Stimulated activated CD8-positive, alpha-beta memory T cell treated with anti-CD3 and anti-CD28 coated beads, Interleukin-4, amount 100 ng/mL, for 1 hour (primary cell): ENCODE measurements at places on chromosomes 6 and 20.

GRCh38 chr6:27684264-27685211 is 211.6 kb upstream of the ZNF184 start:
- DNase-seq: no peak

DNA sequence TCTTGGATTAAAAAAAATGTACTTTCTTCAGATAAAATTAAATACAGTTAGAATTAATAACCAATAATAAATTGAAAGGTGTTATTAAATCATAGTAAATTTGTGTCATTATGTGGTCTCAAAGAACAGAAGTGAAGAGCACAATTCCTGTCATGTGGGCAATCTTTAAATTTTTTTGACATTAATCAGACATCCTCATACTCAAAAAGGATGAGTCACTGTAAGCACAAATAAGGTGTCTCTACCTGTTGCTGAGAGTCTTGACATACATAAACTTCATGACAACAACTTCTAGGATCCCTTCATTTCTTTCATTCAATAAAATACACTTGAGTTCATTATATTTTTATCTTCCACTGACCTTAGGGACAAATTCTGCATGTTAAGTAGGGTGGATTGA is 76.1 kb downstream of the SLC22A3 start:
- no peak for DNase-seq

DNA sequence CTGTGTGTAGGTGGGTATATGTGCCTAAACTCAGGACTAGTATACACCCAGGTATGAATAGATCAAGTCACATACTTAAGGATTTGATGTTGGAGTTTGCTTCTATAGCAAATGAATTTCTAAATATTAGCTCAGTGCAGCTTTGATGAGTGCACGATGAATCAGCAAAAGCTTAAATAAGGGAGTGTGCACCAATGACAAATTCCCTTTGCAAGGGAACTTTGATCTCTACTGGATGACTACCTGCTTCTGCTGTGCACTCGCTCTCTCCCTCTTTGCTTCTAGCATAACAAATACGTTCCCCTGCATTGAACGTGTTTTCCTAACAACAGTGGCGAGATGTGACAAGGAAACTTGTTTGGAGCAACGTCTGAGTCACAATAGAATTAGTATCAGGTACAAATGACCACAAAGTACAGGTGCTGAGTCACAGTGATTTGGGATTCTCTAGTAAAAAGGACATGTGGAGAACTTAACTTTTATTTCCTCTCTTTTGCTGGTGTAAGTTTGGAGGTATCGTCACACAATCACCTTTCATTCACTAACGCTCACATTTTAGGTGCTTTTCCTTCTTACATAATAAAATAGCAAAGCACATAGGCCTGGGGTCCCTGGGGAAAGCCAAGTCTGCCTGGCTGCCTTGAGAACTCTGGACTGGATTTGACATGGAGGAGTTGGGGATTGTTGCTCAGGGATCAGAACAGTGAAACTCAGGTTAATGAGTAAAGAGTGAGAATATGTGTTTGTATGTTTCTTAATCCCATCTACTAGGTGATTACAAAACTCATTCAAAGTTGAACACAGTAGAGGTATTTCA is 49.7 kb downstream of the KLHL31 start:
- DNase-seq: no peak

DNA sequence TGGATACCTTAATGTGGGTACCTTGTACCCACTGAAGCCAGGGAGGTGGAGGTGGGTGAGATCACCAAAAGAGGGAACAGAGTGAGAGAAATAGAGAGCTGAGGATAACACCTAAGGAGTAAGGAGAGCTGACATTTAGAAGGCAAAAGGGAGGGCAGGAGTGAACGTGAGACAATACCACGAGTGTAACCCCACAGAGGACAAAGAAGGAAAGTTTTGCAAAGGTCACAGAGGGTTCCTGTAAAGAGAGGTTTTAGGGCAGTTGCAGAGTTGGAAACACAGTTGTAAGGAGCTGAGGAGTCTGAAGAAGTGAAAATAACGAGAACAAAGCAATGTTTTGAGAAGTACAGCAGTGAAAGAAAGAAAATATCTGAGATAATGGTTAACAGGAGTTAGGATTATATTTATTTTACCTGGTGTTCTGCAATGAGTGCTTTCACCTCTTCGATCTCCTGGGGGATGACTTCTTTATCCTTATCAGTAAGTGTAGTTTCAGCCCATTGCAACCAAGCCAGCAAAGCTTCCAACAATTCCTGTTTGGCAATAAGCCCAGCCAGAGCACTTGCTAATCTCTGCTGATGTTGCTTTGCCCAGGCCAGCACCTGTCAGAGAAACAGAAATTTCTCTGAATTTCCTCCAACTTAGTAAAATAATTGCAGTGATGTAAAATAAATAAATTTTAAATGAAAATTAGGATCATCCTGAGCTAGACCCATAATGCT is 166.8 kb downstream of the DST start:
- DNase-seq: no peak

DNA sequence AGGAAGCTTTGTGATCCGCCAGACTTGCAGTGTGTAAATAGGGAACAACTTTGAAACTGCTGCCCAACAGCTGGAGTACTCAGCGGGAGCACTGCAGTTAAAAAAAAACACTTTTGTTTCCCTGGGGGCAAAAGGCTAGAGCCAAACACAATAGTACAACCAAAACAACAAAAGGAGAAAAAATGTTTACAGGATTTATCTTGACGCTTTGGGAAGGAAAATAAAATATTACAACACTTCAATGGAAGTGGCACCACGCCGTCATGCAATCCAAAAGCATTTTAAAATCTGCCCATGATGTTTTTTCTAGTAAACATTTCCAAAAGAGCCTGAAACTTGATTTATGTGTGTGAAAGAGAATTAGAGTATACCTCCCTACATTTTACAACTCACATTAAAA is 26.0 kb downstream of the PTPRK start:
- DNase-seq: no peak

DNA sequence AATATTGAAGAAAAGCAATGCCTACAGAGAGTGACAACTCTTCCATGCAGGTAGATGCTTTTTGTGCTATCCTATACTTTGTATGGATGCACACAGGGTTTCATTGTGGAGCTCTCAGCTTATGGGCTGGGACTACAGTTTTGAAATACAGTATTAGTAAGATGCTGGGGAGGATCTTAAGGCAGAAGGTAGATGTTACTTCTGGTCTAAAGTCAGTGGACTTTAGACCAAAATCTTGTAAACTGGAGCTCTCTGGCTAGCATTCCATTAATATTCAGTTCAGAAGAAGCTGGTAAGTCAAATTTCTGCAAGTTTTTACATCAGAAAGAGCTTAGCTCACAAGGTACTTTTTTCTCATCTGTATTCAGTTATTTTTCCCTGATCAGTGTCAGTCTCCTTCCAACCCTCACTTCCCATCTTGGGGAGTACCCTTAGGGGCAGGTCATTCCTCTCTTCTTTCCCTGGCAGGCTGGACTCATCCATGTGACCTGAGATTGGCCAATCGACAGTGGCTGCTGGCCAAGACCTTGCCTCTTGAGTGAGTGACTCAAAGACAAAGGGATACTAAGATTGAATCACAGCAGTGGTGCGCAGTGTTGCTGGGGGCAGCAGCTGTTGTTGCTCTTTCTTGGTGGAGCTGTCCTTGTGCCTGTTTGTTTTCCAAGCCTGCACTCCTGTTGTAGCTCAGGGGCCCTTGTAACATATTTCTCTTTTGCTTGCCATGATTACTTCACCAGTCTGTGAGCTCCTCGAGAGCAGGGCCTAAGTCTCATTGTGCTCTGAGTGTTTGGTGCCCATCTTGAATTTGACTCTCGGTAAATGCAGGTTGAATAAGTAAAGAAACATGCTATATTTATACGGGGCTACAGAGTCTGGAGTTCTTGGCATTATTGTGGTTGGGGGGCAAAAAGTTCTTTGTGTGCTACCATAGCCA is 2.8 kb upstream of the PHF20 start:
- no peak for DNase-seq

DNA sequence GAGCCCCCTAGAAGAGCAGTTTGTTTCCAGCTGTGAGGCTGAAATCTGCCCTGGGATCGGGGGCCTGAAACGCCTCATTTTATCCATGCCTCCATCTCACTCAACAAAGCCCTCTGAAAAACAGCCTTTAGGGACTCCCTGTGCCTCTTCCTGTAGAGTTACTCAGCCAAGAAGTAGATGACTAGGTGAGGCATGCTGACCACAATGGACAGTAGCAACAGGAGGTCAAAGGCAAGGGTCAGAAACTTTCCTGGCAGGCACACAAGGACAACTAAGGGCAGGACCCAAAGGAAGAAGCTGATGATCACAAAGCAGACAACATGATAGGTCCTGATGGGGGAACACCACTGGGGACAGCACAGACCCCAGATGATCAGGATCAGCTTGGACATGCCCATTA is 12.8 kb downstream of the MAS1L start:
- DNase-seq: no peak

DNA sequence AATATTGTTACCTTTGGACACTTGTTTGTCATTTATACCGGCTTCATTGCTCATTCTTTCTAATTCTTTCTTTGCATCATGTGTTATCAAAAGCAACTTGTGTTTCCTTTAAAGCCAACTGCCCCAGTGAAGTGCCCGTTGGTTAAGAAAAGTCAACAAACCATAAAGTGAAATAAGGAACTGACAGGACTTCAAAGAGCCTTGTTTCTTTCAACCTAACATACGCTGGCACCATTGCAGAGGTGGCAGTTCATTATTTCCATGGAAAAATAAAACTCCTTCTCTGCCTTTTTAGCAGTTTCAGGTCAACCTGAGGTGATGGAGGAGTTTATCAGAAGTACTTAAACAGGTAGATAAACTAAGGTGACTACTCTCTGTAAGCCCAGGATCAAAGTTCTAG is 28.8 kb downstream of the FERMT1 start:
- no peak for DNase-seq

GRCh38 chr6:3230900-3231246 is 3.4 kb upstream of the TUBB2B start:
- DNase-seq: no peak

- DNase-seq: no peak
These were observed 12.8 kb upstream of the PLCG1 start for GRCh38 chr20:41124451-41125094.

DNA sequence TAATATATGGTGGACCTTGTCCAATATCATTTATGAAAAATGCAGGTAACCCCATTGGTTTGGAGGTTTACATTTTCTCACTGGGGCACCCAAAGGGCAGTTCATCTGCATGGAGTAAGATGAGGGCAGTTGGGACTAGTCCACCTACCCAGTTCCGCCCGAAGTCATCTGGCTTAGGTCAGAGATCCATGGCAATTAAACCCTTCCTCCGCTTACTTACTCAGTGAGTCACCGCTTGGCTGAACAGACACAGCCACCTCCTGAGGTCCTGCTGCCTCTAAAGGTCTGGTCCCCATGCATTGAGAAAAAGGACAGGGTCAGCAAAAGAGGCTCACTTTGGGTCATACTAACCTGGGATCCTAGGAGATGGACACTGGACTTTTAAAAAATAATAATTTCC is 102.9 kb upstream of the PRL start:
- no peak for DNase-seq

- no peak for DNase-seq
These were observed 6.2 kb upstream of the GHRH start for GRCh38 chr20:37267667-37268313.

- no peak for DNase-seq
These were observed 10.3 kb downstream of the CUL7 start for GRCh38 chr6:43043310-43043709.

DNA sequence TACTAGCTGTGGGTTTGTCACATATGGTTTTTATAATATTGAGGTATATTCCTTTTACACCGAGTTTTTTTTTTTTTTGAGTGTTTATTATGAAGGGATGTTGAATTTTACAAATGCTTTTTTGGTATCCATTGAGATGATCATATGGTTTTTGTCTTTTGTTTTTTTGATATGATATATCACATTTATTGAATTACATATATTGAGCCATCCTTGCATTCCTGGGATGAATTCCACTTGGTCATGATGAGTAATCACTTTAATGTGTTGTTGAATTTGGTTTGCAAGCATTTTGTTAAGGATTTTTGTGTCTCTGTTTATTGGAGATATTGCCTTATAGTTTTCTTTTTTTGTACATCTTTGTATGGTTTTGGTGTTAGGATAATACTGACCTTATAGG is 3.3 kb upstream of the ZNF337 start:
- no peak for DNase-seq

DNA sequence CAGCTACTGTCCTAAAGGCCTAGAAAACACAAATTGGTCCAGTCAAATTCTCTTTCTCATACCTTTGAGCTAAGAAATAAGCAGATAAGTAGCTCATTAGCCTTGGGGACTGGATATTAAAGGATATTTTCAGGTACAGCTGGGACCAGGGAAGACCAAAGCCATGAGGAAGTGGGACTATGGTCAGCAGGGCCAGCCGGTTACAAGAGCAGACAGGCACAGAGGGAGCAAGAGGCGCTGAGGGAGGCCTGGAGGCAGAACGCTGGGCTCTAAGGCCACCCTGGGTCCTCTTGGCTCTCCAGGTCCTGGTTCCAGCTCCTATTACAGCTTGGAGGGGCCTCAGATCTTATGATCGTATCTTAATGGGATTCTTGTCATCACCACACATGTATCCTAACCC is 88.5 kb upstream of the KCNK16 start:
- DNase-seq: no peak

GRCh38 chr6:105431226-105431625 is 28.3 kb upstream of the PREP start:
- DNase-seq: no peak

DNA sequence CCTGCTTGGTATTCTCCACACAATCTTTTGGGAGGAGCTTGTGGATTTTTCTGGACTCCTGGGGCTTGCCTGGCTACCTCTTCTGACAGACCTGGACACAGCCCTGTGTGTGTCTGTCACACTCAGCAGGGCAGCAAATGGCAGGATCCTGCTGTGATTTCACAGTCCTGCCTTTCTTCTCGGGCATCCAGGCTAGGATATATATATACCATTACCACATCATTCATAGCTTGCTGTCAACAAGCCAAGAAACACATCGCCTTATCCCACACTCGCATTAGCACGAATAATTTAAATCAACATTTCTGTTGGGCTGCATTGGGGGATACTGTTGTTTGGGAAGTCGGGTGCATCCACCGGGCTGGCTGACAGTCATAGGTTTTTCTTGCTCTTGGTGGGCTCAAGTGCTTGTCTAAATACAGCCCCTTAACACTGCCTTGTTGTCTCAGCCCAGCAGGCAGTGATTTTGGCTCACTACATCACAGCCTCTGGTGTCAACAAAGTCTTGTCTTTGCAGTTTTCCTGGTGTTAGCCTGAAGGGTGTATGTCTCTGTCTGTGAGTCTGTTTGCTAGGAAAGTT is 154.9 kb upstream of the FERMT1 start:
- no peak for DNase-seq

DNA sequence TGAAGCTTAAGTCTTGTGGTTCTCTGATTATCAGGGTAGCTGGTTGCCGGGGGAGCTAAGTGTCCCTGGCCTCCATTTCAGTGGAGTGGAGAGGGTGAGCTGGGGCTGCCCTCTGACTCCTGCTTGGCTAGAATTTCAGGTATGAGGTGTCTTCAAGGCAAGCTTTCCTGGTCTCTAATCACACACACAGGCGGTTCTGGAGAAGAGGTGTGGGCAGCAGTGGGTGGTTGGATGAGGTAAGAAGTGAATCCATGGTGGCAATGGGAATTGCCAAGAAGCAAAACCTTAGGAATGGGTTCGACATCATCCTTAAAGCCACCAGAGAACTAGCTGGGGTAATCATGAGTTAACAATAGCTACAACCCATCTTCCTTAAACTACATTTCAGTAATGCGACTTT is 157.6 kb downstream of the CARMIL1 start:
- no peak for DNase-seq

GRCh38 chr6:41958022-41958856 is 16.6 kb upstream of the CCND3 start:
- no peak for DNase-seq

- no peak for DNase-seq
These were observed 49.1 kb downstream of the PLAGL1 start for GRCh38 chr6:143958839-143959399.
